ENCODE measurements at places on chromosomes 5 and 9. TPM values are rescaled to one million over a fixed set of nuclear protein-coding genes. Genes with fewer than 3 reads are reported as not detected.

Gene NUTM2F
- total RNA-seq, result not detected

DNA sequence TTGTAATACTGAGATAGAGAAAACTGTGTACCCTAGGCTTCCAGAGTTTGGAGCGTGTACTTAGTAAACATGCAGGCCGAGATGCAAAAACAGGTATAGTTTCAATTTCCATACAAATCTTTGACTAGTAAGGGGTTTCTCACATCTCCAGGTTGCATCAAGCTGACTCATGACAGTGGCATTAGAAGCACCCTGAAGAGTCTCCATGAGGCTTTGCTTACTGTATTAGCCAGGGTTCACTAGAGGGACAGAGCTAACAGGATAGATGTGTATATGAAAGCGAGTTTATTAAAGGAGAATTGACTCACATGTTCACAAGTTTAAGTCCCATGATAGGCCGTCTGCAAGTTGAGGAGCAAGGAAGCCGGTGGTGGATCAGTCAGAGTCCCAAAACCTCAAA is 275.3 kb upstream of the CDH6 start:
- DNase-seq, result no peak

DNA sequence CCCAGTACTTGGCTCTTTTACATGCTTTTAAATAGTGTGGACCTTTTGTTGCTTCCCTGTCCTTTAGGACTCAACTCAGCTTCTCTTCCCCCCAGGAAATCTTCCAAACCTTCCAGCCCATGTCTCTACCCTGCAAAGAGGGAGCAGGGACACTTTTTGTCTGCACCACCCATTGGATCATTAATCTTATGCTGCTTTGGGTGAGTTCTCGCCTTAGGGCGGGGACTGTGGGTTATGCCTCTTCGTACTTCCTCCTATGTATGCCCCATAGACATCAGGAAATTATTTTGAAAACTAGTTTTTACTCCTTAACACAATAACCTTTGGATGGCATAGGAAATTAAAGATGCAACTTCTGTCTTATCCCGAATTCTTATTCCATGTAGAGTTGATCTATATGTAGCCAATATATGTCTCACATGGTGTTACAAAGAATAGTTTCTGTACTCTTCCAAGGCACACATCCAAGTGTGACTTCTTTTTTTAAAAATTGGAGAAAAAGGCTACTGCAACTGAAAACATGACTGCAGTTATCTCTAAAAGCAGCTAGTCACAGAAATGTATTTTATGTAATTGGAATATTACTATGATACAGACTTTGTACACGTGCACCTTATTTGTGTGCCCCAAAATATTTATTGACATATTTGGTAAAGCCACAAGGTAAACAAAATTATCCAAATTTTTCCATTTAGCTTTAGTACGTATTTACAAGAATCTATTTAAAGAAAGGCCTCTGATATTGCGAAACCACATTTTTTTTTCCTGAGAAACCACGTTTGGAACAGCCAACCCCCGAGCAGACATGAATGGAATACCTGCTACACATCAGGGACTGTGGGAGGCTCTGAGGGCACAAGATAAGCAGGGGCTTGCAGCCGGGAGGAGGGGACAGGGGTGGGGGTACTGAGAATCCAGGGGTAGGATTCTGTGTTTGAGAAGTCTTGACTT is 133.6 kb downstream of the WDR41 start:
- no peak for DNase-seq

DNA sequence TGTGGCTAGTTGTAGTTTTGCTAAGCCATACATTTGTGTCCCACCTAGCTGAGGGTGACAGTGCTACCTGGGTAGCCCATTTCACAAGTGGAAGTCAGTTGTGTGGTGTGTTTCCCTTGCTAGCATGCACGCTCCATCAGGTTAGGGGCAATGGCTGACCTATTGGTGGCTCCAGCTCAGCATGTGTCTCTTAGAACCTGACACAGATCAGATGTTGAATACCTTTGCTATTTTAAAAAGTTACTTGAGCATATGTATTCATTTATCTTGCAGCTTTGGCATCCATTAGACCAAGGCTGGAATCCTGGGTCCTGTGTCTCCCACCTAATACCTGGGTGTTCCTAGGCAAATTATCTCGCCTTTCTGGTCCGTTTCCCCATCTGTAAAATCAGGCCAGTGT is 44.8 kb downstream of the ZNF618 start:
- no peak for DNase-seq

GRCh38 chr5:63053019-63053638 is 474.5 kb downstream of the LRRC70 start:
- no peak for DNase-seq

All from heart right ventricle (tissue), 16 donors.